ENCODE measurements at places on chromosomes 6 and 20.

GRCh38 chr6:111522393-111523020 lies 39.5 kb upstream of the REV3L start:
- DNase-seq: no peak

- no peak for DNase-seq
These were observed 39.4 kb upstream of the HIVEP2 start for GRCh38 chr6:142984386-142984785.

DNA sequence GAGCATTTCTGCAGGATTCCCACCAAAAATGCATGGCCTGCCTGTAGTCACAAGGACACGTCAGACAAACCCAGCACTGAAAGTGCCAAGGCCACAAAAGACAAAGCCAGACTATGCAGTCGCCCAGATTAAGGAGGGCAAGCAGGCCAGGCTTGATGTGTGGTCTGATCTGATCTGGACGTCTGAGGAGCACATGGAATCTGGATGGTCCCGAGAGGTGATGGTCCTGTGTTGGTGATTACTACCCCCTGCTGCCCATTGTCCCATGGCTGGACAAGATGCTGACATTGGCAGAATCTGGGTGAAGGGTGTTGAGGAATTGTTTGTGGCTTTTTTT lies 17.1 kb downstream of the NPEPL1 start:
- DNase-seq: no peak

DNA sequence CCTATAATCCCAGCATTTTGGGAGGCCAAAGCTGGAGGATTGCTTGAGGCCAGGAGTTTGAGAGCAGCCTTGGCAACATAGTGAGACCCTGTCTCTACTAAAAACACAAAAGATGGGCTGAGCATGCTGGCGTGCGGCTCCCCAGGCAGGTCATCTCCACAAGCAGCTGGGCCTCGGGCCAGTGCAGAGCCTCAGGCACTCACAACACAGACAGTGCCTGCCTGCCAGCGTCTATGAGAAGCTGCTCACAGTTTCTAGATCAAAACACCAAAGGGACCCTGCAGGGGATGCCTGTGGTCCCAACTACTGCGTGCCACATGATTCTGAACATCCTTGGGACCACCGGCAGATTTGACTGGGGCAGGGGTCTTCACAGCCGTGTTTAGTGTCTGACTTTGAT lies 59.4 kb downstream of the GINS1 start:
- DNase-seq: no peak

GRCh38 chr20:11132819-11133415 lies 459.1 kb upstream of the JAG1 start:
- DNase-seq: no peak

DNA sequence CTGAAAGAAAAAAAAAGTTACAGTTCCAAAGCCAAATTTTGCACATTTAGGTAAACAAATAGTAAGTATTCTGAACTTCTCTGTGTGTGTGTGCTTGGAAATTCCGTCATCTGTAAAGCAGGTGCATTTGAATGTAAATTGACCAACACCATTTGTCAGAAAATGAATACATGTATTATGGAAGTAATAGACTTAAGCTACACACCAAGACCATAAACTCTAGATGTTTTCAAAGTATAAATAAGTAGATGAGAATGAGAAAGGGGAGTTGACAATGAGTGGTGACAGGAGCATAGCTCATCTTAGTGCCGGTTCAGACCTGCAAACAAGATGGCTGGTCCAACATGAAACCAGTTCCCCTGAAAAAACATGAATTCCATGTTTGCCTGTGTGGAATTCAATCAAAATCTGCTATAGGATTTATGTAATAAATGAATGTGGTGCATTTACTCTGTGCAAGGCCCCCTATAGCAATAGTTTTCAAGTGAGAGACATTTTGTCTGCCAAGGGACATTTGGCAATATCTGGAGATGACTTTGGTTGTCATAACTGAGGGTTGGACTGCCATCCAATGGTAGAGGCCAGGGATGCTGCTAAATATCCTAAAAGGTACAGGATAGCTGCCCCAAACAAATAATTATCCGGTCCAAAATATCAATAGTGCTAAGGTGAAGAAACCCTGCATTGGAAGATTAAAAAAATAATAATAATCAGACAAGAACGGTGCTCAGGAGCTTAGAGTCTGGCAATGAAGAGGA lies 11.0 kb upstream of the FILIP1 start:
- no peak for DNase-seq

DNA sequence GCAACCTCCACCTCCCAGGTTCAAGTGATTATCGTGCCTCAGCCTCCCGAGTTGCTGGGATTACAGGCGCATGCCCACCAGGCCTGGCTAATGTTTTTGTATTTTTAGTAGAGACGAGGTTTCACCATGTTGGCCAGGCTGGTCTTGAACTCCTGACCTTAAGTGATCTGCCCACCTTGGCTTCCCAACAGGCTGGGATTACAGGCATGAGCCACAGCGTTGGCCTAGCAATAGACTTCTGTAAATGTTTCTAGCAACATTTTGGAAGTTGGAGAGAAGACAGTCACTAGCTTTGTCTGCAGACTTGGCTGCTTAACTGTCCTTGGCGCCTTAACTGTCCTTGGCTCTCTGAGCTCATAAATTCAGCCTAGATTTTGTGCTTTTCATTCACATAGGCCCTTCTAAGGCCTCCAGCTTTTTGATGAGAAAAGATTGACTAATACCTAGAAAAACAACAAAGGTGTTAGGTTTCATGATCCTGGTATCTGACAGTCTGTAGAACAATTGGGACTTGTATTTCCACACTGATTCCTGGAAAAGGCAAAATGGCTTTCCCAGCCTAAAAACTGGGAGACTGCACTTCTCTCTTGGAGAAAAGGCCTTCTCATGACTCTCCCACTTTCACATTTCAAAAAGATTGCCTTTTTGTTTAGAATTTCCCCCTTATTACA lies 49.7 kb downstream of the OR2B2 start:
- DNase-seq: no peak

GRCh38 chr6:166632731-166633130 lies 5.7 kb upstream of the RPS6KA2 start:
- no peak for DNase-seq

GRCh38 chr6:137928286-137928685 lies 61.2 kb downstream of the TNFAIP3 start:
- DNase-seq: no peak

GRCh38 chr6:157892363-157892877 lies 69.4 kb downstream of the SNX9 start:
- no peak for DNase-seq

DNA sequence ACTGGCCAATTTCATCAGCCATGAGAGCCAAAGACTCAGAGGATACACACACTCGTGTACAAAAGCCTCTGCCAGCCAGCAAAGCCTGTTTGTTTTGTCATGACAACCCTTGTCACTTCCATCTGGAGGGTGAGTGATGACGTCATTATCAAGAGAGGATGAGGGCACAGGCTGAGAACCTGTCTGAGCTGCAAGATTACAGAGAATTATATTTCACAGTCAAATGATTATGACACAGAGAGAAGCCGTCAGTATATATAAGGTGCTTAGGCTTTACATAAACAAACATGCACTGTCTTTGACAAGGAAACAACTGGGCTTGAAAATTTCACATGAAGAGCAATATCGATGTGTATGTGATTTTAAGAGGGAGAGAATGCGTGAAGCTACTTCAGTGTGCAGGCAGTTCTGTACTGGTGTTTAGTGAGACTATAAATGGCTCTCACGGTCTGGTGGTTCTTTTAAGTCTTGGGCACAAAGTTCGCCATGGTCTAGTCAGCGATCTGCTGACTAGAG lies 36.5 kb upstream of the BCLAF1 start:
- no peak for DNase-seq

DNA sequence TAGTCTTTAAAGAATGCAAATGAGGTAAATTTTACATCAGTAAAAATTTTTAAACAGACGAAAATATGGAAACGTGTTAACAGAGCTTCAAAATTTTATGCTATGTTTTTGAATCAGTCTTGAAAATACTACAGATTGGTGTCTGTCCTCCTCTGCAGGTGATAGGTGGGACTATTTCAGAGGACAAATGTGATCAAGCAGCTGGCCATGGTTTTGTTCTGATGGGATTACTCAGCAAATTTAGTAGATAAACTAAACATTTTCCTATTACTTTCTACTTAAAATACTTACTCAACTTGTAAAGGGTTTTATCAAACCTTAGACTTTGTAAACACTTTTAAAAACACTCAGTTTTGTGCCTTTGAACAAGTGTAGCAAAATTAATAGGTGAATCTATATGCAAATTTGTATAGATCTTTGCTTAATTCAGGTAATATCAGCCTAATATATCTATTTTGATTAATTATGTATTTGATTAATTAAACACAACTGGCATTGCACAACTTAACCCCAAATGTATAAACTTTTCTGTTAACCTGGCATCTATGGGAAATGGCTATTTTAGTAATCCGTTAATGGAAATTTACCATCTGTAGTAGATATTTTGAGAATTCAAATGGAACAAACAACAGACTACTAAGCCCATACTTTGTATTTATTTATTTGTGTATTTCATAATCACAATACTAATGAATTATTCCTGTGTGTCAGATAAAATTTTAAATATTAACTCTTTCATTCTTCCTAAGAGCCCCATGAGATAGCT lies 22.5 kb downstream of the ADGRB3 start:
- no peak for DNase-seq

GRCh38 chr6:158060455-158061360 lies 79.0 kb downstream of the SYNJ2 start:
- peak; percentile 81 for DNase-seq

DNA sequence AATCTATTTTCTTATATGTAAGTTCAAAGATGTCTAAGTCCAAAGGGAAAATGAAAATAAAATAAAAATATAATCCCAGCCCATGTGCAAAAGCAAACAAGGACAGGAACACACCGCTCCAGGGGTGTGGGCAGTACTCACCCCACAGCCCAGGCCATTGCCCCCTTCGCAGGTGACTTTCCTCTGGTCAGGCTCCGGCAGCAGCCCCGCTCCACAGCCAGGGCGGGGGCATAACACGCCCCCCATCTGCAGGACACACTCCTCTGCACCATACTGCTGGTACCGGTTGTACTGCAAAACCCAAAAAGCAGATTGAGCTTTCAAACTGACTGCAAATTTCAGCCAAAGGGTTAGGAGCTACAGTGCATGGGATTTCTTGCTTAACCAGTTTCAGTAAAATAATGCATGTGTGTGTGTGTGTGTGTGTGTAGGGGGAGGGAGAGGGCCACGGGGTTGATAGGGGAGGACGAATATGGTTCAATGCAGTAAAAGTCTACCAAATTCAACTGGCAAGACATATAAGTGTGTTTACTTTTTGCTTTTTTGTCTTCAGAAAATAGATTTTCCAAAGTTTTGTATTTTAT lies 274.9 kb upstream of the AGPAT4 start:
- no peak for DNase-seq

GRCh38 chr20:21387528-21387927 lies 9.8 kb downstream of the NKX2-4 start:
- DNase-seq: no peak

GRCh38 chr20:35502352-35502751 lies 27.1 kb downstream of the C20orf173 start:
- DNase-seq: no peak

DNA sequence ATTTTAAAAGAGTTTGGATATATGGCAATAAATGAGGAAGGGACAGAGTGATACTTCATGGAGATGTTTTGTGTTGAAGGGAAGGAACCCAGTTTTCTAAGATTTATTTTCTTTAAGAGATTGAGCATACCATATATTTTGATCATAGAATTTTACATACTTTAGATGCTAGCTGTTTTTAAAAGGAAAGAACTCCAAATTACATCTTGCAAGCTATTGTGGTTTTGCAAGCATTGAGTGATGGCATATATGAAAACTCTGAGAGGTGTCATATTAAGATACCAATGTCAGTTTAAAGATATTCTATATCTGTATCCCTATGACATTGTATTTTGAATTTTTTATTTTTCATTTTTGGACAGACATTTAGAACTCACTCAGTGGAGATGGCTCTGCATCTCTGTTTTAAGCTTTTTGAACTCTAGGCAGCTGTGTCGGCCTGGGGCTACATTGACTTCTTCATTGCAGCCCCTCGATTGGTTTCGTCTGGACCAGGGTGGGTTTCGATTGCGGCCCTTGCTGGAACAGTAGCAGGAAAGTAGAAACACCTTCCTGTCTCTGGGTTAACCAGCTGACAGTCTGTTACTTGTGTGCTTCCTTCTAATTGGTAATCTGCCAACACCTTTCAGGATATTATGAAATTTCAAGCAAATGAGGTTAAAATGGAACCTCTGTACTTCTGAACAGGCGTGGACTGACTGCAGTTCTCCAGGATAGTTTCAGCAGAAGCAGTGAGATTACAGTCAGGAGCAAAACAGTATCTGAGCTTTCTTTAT lies 14.0 kb downstream of the IGF2R start:
- no peak for DNase-seq

- DNase-seq: no peak
These were observed 154.0 kb downstream of the LAMP5 start for GRCh38 chr20:9668381-9668780.

DNA sequence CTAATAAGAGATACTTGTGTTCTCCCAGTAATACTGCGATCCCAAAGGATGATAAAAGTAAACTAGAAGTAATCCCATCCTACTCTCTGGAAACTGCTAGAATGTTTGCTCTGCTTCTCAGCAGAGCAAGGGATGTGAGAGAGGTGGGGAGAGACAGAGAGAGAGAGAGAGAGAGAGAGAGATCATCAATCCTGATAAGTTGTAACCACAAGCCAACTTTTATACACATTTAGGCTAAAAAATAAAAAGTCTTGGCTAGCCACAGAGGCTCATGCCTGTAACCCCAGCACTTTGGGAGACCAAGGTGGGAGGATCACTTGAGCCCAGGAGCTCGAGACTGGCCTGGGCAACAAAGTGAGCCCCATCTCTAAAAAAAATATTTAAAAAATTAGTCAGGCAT lies 16.0 kb upstream of the TRIM38 start:
- no peak for DNase-seq

GRCh38 chr20:3134151-3134550 lies 25.5 kb downstream of the FASTKD5 start:
- DNase-seq: no peak

GRCh38 chr6:134945045-134945444 lies 4.9 kb downstream of the ALDH8A1 start:
- no peak for DNase-seq

- no peak for DNase-seq
These were observed 12.3 kb upstream of the PRIM2 start for GRCh38 chr6:57305107-57305506.

GRCh38 chr6:106199998-106200397 lies 113.9 kb downstream of the PRDM1 start:
- DNase-seq: peak; percentile 92

GRCh38 chr6:55438203-55438602 lies 110.9 kb downstream of the GFRAL start:
- DNase-seq: no peak

- no peak for DNase-seq
These were observed 43.4 kb downstream of the SRC start for GRCh38 chr20:37389241-37389747.

GRCh38 chr6:18142591-18142861 lies 12.4 kb downstream of the TPMT start:
- DNase-seq: no peak

Measured in HS-5 (cell line).